ENCODE measurements at places on chromosomes 3 and 15. TPM values are rescaled to one million over a fixed set of nuclear protein-coding genes. Genes with fewer than 3 reads are reported as not detected.

DNA sequence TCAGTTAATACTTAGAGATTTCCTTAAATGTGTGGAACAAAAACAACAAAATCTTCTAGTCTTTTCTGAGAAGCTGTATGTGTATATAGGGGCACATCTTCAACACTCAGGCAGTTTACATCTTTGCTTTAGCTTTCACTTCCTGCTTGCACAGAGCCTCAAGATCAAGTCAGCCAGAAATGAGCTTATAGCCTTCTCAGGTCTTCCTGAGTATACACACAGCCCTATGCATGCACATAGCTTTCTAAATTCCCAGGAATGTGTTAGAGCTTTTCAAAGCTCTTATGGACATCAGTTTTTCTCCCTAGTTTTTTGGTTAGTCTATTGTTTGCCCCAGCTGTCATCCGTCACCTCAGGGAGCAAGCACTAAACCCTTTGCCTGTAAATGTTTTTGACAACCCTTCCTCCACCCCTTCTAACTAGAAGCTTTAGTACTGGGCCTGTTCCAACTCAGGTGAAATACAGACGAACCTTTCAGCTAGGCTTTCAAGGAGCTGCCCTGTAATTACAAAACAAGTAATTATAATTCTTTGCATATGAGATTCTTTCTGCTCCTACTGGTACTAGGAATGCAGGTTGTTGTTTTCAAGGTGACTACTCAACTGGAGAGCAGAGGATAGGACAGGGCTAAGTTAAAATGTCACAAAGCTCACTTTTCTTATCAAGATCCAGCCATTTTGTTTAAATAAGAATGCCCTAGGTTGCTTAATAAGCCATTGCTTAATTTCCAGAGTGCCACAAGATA lies 22.6 kb upstream of the MTMR10 start:
- no peak for DNase-seq

DNA sequence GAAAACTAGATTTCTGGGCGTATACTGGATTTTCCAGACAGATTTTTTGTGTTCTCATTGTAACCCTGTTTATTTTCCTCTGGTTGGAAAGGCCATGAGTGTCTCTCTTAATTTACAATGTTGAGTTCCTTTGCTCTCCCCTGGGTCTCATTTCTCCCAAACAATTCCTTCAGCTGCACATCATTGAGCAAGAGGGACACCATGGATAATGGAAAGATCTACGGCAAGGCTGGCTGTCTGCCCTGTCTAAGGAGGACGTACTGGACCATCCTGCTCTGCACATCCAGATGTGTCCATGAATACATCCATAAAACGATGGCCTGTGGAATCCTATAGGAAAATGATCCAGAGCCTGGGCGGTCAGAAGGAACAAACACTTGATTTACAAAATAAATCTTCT lies 258.1 kb upstream of the MCTP2 start:
- DNase-seq = no peak

- DNase-seq = peak; percentile 74
Measured at GRCh38 chr15:77959432-77959879, 118.1 kb downstream of the TBC1D2B start.

The POPDC2 gene
- 0.38 TPM for total RNA-seq

DNA sequence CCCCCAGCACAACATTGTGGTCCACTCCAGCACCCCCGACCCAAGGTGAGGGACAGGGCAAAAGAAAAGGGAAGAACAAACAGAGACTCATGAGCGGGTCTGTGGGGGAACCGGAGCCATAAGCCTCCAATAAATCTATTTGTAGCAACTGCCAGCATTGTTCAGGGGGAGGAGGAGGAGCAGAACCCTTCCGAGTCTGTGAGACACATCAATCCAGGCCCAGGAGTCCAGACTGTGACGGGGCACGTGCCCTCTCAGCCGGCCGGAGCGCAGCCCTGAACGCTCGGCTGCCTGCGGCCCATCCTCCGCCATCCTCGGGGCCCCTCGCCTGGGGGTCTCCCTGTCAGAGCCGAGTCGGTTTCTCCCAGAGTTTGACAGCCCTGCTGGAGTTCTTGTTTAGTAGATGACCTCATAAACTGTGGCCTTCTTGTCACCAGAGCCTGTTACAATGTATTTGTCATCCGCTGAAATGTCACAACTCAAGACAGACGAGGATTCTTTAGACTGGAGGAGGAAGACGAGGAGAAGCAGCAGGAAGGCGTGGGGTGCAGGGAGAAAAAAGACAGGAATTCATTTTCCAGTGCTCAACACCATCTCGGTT lies 47.9 kb downstream of the TLE3 start:
- DNase-seq = no peak
